Keratinocyte (primary cell): ENCODE measurements at places on chromosomes 13 and 19. TPM values are rescaled to one million over a fixed set of nuclear protein-coding genes. Genes with fewer than 3 reads are reported as not detected.

The KLK14 gene
- 0.05 to 0.63 TPM (median 0.10 TPM) in 3 replicates for polyA plus RNA-seq

- no peak for DNase-seq
Measured at GRCh38 chr19:18418483-18419194, 559 bp upstream of the SSBP4 start.

DNA sequence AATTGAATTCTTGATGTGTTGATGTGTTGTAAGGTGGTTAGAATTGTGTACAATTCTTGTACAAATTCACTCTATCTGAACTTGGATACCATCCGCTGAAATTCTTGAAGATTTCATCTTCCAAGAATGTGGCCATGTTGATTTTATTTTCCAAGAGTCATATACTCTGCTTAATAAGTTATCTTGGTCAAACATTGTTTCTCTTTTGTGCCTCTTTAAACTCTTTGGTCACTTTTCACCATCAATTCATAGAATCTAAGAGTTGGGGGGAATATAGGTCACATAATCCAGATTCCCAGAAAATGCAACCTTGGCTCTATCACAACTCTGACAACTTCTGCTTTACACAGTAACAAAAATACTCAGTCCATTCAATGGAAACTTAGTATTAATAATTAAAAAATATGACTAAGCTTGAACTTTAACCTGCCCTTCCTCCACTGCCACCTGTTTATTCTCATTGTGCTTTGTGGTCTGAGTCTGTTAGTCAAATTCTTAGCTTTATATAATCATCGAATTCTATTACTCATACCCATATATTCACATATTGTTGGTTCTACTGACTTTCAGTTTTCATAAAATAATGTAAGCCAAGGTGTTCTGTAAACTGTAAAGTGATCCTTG lies 373.2 kb downstream of the LMO7 start:
- no peak for DNase-seq

- no peak for DNase-seq
Measured at GRCh38 chr19:40054632-40055031, 1.4 kb downstream of the ZNF780B start.

The PLPPR3 gene
- 0.02 to 0.08 TPM in 2 of 3 replicates, not detected in the other for polyA plus RNA-seq

The SEMA6B gene
- polyA plus RNA-seq: 0.41 to 1.1 TPM (median 1.1 TPM) in 3 replicates

The NLRP9 gene
- polyA plus RNA-seq: not detected in 3 replicates

The ZNF28 gene
- polyA plus RNA-seq: 10.9 to 20.8 TPM (median 15.1 TPM) in 3 replicates

DNA sequence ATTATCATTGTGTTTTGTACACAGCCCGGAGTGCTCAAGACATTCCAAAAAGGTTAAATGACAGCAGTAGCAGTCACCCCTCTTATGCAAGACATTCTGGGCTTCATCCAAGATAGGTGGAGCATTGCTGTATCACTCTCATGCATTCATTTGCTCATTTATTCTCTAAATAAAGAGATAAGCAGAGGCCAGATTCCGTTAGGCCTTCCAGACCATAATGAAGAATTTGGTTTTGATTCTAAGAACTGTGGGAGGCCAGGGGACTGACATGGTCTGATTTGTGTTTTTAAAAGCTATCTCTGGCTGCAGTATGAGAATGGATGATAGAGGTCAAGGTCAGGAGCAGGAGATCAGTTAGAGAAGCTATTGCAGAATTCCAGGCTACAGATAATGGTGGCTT lies 145.8 kb downstream of the KCNRG start:
- DNase-seq: no peak

GRCh38 chr13:99812625-99813024 lies 158.9 kb downstream of the ZIC5 start:
- no peak for DNase-seq

DNA sequence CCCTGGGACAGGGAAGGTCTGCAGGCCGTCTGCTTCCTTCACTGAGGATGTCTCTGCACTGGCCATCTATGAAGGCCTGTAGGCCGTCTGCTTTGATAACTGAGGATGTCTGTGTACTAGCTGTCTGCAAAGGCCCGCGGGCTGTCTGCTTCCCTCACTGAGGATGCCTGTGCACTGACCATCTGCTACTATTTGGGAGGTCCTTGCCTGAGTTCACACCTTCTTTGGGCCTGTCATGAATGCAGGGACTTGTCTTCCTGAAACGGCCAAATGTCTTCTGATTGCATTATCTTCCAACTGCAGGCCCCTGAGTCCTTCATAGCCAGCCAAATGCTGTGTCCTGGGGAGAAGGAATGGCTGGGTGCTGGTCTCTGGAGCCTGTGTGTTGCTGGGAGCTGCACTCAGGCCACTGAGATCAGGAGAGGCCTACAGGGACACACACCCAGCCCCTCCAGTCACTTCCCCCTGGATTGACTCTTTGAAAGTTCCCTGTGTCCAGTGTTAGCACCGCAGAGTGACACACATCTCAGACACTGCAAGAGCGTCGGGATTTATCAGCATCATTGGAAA lies 72.9 kb downstream of the TEX29 start:
- DNase-seq: no peak
